Forelimb muscle (tissue), 1 donor: ENCODE measurements at places on chromosomes 16 and 17. TPM values are rescaled to one million over a fixed set of nuclear protein-coding genes. Genes with fewer than 3 reads are reported as not detected.

DNA sequence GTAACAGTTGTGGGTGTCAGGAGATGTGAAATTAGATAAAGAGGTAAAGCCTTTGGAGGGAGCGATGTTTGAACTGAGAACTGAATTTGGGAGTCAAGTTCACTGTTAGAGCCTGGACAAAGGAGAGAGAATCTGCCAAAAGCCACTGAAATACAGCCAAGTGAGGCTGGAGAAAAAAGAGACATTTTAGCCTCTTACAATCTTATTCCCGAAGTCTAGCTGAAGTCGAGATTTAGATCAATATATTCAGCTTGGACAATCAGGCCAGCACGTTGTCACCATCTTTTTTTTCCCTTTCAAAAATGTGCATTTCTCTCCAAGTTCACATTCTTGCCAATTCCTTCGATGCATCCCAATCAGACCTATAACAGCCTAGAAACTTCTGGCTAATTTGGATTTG, 312.2 kb downstream of the RBFOX1 start:
- DNase-seq: peak; percentile 34

GRCh38 chr17:67655478-67656148, 62.1 kb upstream of the NOL11 start:
- no peak for DNase-seq

- no peak for DNase-seq
These were observed 42.2 kb upstream of the HAPSTR1 start for GRCh38 chr16:9049241-9049640.

GRCh38 chr16:3454093-3454492, 10.6 kb downstream of the NAA60 start:
- DNase-seq: no peak

DNA sequence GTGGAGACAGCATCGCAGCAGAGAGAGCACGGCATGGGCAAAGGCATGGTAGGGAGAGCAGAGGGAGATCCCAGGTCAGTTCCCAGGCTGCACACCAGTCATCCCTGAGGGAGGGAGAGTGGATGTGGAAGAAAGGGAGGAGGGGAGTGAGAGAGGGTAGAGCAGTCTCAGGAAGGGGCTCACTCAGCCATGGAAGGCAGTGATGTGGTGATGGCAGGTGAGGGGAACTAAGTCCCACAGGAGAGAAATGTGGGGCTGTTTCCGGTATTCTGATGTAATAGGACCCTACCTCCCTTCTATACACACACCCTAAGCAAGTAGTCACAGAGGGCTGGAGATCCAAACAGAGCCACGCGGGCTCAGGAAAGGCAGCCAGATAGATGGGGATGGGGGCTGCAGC, 500.3 kb upstream of the CDH11 start:
- DNase-seq: no peak

DNA sequence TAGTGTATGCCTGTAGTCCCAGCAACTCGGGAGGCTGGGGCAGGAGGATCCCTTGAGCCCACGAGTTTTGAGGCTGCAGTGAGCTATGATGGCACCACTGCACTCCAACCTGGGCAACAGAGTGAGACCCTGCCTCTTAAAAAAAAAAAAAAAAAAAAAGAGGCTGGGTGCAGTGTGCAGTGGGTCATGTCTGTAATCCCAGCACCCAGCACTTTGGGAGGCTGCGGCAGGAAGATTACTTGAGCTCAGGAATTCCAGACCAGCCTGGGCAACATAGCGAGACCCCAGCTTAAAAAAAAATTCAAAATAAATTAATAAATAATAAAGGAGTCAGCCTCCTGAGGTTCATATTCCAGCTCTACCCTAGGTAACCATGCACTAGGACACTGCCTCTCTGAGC, 9.6 kb upstream of the CNOT1 start:
- no peak for DNase-seq

- no peak for DNase-seq
These were observed 5.8 kb upstream of the TNRC6A start for GRCh38 chr16:24723663-24724062.

GRCh38 chr17:19533036-19533717, 477 bp upstream of the SLC47A1 start:
- no peak for DNase-seq

DNA sequence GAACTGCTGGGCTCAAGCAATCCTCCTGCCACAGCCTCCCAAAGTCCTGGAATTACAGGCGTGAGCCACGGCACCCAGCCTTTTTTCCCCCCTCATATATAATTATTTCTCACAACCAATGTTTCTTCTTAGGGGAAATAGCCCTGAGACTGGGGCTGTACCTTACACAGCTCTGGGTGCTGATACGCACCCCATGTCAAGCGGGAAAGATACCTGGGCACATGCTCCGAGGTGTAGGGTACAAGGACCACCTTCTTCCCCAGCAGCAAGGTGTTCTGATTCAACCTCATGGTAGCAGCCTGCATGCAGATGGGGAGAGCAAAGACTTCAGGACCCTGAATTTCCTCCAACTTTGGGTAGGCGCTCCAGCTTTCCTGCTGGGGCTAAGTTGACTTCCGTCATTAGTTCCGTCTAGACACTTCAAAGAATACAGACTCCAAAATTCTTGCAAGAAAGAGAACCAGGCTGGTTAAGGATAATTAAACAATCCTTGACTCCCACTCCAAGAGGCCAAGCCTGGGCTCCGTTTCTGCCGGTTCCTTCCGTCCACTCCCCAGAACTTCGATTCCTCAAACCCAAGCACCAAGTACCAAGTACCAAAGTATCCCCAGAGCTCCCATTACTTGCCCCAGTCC, 619 bp downstream of the NAT9 start:
- no peak for DNase-seq

DNA sequence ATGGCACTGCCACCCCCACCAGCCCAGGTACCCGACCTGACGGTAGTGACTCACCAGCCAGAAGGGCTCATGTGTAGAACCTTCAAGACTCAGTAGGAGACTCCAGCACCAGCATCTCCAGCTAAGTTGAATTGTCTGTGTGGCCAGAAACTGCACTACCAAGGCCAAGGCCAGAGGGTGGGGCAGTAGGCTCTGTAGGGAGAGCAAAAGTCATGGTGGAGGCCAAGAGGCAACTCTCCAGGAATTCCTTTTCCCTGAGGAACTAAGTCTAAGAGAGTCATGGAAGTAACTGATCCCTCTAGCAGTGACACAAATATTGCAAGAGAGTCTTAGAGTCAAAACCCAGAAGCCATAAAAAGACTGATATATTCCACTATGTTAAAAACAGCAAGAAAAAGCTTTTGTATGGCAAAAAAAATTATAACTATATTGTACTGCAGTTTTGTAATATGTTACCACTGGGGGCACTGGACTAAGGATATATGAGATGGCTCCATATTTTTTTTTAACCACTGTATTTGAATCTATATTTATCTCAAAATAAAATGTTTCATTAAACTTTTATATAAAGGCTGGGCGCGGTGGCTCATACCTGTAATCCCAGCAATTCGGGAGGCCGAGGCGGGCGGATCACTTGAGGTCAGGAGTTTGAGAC, 30.2 kb upstream of the GUCY2D start:
- no peak for DNase-seq

The MYH8 gene
- polyA plus RNA-seq: 2,354 TPM

DNA sequence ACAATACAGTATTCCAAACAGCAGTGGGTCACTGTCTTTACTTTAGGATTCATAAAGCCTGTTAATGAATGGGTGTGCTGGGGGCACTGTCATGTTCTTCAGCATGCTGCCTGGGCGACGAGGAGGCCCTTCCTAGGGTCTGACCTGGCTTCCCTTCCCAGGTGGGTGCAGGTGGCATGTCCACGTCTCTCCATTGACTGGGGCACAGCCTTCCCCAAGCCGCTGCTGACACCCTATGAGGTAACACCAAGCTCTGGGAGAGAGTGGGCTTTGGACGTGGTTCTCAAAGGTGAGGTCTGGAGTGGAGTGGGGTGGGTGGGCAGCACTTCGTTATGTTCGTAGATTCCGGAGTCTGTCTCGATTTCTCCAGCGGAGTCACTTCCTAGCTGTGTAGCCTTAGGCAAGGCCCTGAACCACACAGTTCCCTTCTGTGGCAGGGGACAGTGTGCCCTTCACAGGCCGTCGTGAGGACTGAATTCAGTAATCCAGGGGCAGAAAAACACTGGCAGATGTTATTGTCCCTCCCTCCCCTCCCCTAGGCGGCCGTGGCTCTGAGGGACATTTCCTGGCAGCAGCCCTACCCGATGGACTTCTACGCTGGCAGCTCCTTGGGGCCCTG, 771 bp upstream of the OVCA2 start:
- no peak for DNase-seq

- DNase-seq: no peak
These were observed 127.7 kb downstream of the NTN1 start for GRCh38 chr17:9148905-9149525.

DNA sequence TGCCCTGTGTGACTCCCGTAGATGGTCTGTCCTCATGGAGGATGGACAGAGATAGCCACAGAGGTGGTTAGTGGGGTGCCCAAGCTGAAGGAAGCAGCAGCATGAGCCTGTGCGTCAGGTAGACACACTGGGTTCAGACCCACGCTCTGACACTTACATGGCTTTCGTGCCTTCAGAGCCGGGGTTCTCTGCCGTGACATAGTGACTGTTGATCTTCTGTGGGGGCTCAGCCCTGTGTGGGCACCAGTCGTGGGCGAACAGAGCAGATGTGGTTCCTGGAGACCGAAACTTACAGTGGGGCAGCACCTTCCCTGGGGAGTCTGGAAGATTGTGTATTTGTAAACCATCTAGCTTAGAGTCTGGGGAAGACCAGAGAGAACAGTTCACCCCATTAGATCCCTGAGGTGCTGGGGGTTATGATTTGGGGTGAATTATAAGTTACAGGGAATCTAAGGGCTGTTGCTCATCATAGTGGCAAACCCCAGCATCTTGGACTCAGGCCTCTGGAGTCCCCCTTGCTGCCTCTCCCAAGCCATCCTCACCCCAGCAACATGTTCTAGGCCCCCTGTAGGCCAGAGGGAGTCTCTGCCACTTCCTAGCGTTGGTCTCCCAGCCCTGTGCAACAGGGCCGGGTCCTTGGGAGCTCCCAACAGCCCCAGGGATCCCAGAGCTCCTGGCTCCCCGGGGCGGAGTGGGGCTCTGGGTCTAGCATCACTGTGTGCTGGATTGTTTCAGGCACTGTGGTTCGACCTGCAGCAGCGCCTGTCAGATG, 28.6 kb downstream of the NECAB2 start:
- no peak for DNase-seq

GRCh38 chr16:86158688-86159360, 259.9 kb downstream of the IRF8 start:
- no peak for DNase-seq

DNA sequence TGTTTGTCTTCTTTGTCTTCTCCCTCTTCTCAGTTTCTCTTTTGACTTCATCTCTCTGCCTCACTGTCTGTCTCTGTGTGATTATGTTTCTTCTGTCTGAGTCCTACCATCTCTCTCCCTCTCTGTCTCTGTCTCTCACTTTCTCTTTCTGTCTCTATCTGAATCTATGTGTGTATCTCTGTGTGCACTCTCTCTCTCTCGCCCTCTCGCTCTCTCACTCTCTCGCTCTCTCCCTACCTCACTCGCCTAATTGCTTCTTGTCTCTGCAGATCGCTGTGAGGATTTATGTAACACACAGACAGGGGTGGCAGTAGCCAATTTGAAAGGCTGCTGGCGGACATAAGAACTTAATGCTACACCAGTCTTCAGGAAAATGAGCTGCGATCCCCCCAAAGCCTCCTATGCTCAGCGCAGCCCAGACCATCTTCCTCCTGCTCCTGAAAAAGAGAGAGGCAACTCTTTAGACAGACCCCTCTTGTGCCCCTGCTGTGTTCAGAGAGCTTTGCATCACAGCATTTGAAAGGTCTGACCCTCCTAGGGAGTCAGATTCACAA, 140.9 kb downstream of the CCT6B start:
- DNase-seq: no peak

The PKMYT1 gene
- polyA plus RNA-seq: 9.9 TPM

- DNase-seq: no peak
These were observed 17.8 kb upstream of the ITGAE start for GRCh38 chr17:3818786-3819185.

GRCh38 chr17:10286324-10286723, 86.5 kb downstream of the MYH13 start:
- DNase-seq: no peak

DNA sequence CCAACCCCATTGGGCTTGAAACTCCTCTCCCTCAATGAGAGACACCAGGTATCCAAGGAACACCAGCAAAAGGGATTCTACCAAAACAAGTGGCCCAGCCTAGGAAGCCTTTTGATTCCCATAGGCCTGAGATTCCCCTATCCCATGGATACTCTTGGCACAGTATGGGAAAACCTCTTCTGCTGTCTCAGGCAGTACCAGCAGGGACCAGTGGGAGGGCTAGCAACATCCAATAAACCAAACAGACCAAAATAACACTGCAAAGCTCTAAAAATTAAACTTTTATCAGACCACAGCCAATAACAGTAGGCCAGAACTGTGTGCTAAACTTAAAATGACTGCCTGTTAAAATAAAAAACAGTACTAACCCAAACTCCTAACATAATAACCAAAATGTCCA, 153.9 kb upstream of the CES5A start:
- no peak for DNase-seq

The MT1G gene
- polyA plus RNA-seq: not detected

The NAGLU gene
- 18.7 TPM for polyA plus RNA-seq

The ARL6IP1 gene
- polyA plus RNA-seq: 73.6 TPM

DNA sequence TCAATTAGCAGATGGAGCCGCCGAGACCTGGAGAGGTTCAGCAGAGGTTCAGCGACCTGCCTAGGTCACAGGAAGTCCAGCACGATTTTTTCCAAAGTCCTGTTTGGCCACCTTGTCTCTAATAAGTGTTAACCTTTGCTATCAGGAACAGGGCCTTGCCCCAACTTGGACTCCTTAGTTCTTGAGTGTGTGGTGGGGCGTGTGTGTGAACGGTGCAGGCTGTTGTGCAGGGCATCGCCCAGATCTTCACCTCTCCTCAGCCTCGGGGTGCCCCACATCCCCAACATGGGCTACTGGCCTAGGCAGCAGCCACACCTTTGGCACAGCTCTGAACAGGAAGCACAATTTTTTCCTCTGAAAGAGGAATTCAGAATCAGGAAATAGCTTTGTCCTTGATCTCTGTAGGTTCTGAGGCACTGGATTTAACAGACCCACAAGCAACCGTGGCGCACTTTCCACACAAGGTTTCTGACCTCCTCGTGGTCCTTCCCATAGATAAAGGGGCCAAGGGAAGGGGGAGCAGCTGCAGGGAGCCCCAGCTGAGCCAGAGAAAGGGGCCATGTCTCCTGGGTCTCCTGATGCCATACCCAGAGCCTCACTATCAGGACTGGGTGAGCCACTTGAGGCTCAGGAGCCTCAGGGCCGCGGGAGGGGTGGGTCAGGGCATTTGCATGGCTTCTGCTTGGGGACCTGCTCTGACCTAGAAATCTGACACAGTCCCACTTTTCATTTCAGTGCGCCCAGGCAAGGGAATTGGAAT, 10.4 kb downstream of the MPRIP start:
- DNase-seq: no peak

- DNase-seq: no peak
These were observed 73.1 kb upstream of the FAM20A start for GRCh38 chr17:68674029-68674925.

The SULT1A4 gene
- polyA plus RNA-seq: 8.0 TPM

GRCh38 chr17:81566461-81567126, 14.4 kb upstream of the FAAP100 start:
- peak; percentile 47 for DNase-seq
